ENCODE measurements at places on chromosomes 2 and 18.

- DNase-seq: no peak
Observed at GRCh38 chr2:64623242-64623850, 30.4 kb downstream of the SERTAD2 start.

DNA sequence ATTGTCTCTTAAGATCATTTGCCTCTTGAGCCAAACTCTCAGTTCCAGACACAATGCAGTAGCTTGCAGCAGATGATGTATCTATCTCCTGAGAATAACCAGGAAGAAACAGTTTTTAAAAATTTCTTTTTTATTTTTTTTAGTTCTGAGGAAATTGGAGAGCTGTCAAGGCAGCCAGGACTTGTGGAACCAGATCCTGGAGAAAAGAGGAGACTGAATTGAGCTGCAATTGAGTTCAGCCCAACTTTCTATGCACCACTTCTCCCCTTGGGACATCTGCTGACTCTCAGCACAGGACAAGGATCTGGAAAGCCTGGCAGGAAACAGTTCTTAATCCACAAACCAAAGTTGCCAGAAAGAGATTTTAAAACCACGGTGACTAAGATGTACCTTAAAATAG, 13.5 kb upstream of the CSRNP3 start:
- DNase-seq: no peak

GRCh38 chr18:9721893-9722550, 13.9 kb downstream of the RAB31 start:
- no peak for DNase-seq

- DNase-seq: no peak
Observed at GRCh38 chr2:177015356-177015923, 197.2 kb upstream of the HNRNPA3 start.

GRCh38 chr2:20488782-20489181, 41.9 kb downstream of the RHOB start:
- no peak for DNase-seq

DNA sequence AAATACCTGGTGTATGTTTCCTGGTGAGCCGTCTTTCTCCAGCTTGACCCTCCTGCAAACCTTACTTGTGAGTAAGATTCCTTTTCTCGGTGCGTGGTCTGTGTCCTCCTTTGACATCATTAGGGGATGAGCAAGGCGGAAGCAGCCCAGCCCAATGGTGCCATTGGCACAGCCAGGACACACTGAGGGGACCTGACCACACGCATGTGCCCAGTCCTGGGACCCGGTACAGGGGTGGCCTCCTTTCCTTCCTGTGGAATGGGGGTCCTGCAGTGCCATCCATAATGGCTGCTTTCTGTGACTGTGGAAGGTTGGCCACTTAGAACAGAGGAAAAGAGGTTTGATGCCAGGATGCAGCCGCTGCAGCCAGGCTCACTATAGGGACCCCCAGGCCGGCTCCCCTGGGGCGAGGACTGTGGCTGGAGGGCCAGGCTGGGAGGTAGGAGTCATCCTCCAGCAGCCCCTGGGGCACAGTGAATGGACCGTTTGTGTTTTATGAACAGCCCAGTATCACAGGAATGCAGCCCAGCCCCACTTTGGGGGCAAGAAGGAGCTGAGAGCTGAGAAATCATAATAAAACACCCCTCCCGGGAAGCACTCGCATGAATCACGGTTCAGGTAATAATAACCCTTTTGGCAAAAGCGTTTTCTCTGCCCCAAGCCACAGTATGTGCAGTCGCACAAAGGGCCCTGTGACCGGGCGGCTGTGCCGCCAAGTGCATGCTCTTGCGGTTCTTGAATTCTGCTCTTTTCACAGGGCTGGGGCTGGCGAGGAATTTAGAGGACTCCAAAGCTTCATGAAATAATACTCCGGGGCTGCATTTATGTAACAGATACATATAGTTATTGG, 73.2 kb downstream of the ASB1 start:
- no peak for DNase-seq

GRCh38 chr2:96685577-96686459, 43.3 kb downstream of the FER1L5 start:
- DNase-seq: no peak

DNA sequence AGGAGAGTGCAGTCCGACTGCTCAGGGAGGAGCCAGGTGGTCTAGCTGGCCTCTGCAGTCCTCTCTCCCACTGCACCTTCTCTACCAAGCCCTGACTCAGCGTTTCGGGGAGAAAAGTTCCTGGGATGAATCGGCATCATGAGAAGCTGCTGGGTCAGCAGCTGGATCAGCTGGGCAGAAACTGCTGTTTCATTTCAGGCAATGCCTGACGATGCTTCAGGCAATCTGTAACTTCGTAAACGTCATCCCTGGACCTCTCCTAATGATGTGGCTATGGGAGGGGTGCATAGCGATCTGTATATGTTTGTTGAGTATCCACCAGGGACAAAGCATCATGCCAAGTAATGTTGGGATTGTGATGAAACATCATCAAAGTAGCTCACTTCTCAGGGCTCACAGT, 20.7 kb downstream of the LIPG start:
- DNase-seq: no peak

DNA sequence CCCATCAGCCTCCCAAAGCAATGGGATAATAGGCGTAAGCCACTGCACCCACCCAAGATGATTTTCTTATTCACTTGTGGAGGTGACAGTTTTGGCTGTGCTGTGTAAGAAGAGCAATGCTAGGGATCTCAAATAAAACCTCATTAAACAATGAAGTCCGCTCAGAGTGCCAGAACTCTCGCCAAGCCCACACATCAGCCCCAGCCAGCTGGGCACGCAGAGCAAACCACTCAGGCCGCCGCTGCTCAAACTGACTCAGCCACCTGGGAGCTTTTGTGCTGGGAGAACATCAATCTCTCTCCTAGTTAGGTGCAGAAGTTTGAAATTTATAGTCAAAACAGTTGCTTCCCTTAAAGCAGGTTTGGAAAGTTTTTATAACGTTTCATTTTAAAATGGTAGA, 47.6 kb downstream of the RNF152 start:
- no peak for DNase-seq

GRCh38 chr2:43348908-43349661, 122.7 kb upstream of the ZFP36L2 start:
- DNase-seq: no peak

DNA sequence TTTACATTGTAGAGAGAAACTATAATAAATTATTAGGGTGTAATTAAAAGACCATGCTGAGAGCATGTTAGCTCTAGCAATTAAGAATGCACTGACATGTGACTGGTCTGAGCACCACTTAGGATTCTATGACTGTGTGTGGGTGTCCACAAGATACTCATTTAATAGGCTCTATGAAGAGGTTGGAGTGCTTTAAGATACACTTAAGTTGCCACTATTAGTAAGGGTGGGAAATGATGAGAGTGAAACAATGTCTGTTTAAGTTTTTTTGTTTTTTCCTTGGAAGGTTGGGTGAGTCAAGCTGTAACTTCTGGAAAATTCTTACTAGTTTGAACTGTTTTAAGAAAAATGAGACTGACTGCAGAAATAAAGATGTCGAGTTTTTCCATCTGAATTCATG, 1.8 kb upstream of the FAP start:
- no peak for DNase-seq

- no peak for DNase-seq
Observed at GRCh38 chr18:39786477-39786876, 2168.6 kb upstream of the PIK3C3 start.

GRCh38 chr2:69100220-69100723, 87.3 kb downstream of the ANTXR1 start:
- DNase-seq: no peak

DNA sequence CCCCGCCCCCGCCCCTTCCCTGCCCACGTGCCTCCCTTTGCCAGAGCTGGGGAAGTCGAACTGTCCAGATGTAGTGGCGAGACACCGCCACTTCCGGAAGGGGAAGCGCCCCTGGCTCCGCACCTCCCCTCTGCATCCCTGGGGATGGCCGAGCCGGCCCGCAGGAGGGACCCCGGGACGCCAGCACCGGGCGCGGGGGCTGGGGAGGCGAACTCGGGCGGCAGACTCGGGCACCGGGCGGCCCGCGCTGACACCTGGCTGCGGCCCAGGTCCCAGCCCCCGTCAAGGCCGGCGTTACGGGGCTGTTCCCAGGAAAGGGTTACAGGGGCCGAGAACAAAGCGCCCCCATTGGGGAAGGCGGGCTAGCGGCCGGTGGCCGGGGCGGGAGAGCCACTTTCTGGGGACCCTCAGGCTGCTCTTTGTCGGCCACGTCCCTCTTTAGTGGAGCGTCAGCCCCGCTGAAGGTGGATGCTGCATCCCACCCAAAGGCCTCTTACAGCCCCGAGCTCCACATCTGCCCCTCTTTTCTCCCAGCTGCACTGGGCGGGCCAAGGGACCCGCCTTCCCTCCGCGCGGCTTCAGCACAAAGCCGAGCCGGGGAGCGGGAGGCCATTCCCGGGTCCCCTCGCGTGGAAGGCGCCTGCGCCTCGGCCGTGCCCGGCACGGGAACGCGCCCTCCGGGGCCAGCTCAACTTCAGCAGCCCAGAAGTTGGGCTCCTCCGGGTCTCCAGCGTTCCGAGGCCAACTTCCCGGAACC, 1.3 kb downstream of the SDC1 start:
- DNase-seq: no peak

GRCh38 chr18:49850636-49851035, 37.3 kb upstream of the ACAA2 start:
- DNase-seq: no peak

GRCh38 chr2:195368249-195369217, 288.5 kb upstream of the SLC39A10 start:
- no peak for DNase-seq

- no peak for DNase-seq
Observed at GRCh38 chr2:40783704-40784103, 331.8 kb upstream of the SLC8A1 start.

DNA sequence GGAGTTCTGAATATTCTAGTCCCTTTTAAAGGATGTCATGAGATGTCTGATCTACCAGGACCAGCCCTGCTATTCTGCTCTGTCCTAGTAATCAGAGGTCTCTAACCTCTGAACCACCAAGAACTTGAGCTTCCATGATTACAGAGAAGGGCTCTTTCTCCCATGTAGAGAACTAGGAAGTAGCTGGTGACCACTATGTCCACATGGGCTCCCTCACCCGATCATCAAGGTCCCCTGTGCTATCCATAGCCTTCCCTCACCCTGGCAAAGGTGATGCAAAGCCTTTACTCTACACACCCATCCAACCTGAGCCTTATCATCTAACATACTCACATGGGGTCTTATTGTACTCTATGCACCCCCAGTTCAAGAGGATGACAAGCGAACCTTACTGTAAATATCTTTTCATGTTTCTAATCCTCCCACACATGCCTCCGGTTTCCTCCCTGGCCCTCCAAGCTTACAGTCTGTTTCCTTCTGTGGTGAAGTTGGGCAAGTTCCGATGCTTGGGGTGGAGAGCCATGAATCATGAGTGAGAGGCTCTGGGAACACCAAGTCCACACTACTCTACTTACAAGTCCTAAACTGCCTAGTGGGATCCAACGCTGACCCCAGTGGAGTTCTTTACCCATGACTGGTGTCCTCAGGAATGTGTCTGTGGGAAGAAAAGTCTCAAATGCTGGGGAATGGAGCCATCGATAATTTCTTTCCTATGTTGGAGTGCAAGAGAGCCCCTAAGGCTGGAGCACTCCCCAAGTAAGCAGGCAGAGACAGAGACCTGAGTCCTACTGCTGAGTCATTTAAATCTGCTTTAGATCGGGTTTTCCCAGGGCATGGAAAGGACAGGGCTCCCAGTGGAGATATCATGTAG, 73.3 kb upstream of the KLF7 start:
- DNase-seq: peak; percentile 52

DNA sequence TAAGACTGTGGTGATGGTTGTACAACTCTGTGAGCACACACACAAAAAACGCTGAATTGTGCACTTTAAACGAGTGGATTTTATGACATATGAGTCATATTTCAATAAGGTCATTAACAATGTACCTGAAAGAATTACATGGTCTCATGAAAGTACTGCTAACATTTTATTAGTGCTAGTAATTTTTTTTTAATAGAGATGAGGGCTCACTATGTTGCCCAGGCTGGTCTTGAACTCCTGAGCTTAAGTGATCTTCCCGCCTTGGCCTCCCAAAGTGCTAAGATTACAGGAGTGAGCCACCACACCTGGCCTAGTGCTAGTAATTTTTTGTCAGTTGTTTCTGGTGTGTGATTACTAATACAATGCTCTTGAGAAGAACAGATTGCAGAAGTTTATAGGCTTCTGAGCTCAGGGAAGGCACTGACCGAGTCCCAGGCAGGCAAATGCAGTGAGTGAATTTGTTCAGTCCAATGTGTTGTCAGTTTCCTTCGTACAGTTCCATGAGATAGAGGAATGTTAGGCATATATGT, 177.0 kb downstream of the TGIF1 start:
- DNase-seq: no peak

DNA sequence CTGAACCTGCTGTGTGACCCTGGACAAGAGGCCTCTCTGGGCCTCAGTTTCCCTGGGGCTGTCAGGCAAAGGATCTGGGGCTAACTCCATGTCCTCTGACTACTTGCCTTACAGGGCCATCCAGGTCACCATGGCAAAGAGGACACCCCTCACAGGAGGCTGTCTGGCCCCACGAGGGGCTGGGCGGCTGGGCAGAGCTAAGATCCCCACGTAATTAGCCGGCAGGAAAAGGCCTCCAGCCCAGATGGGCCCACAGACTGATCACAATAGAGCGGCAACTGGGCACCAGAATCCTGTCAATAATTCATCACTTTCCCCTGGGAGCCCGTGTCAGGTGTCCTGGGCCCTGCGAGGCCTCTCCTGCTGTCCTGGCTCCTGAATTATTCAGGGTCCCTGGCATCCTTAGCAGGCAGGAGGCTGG, 44.8 kb upstream of the OTOF start:
- DNase-seq: no peak

GRCh38 chr2:115414466-115414865, 972.0 kb downstream of the DPP10 start:
- DNase-seq: no peak

DNA sequence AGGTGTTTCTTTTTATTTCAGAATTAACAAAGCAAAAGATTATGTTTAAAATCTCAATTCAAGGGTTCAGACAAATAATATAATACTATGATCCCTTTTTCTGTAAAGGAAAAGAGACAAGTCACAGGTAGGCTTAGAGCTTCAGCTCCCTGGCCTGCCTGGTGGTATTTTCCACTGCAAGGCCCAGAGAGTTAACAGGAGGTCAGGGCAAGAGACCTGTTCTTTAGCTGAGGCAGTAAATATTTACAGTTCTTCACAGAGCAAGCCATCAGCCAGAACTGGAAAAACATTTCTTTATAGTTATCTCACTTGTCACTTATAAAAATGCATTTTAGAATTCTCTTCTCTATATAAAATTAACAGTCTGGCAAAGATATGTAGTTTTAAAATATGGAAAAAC, 70.1 kb downstream of the EPG5 start:
- DNase-seq: no peak

Data from stimulated activated CD4-positive, alpha-beta T cell treated with anti-CD3 and anti-CD28 coated beads, Interleukin-12 subunit alpha, Interleukin-12 subunit beta, amount 100 ng/mL, for 48 hours (primary cell).